ENCODE measurements at places on chromosomes 6 and 20. TPM values are rescaled to one million over a fixed set of nuclear protein-coding genes. Genes with fewer than 3 reads are reported as not detected.

The RAB32 gene
- 89.6 TPM for total RNA-seq

The RAB44 gene
- not detected for total RNA-seq

The C20orf141 gene
- total RNA-seq: 0.76 TPM

The CLIC5 gene
- total RNA-seq: 0.49 TPM

The VWA7 gene
- 0.81 TPM for total RNA-seq

The LMBRD1 gene
- total RNA-seq: 21.6 TPM

The STXBP5 gene
- 15.2 TPM for total RNA-seq

The FRK gene
- 1.6 TPM for total RNA-seq

The TBXT gene
- not detected for total RNA-seq

The IPCEF1 gene
- 0.51 TPM for total RNA-seq

The ARFGEF3 gene
- 3.9 TPM for total RNA-seq

The PIM1 gene
- 33.6 TPM for total RNA-seq

The GFOD1 gene
- 1.5 TPM for total RNA-seq

The WFDC12 gene
- total RNA-seq: not detected

The GGTLC1 gene
- total RNA-seq: not detected

The CLPSL2 gene
- not detected for total RNA-seq
